NCI-H1105 treated with DMSO at 0.1 percent for 48 hours (cell line): ENCODE measurements at places on chromosomes 5 and 9.

- DNase-seq = no peak
Measured at GRCh38 chr5:141234109-141234667, 11.0 kb upstream of the PCDHB15 start.

- DNase-seq = no peak
Measured at GRCh38 chr5:172114875-172115422, 73.1 kb downstream of the STK10 start.

GRCh38 chr5:135564331-135564730, 14.5 kb downstream of the CXCL14 start:
- no peak for DNase-seq

- no peak for DNase-seq
Measured at GRCh38 chr5:135445306-135445985, 1.7 kb downstream of the DCANP1 start.

DNA sequence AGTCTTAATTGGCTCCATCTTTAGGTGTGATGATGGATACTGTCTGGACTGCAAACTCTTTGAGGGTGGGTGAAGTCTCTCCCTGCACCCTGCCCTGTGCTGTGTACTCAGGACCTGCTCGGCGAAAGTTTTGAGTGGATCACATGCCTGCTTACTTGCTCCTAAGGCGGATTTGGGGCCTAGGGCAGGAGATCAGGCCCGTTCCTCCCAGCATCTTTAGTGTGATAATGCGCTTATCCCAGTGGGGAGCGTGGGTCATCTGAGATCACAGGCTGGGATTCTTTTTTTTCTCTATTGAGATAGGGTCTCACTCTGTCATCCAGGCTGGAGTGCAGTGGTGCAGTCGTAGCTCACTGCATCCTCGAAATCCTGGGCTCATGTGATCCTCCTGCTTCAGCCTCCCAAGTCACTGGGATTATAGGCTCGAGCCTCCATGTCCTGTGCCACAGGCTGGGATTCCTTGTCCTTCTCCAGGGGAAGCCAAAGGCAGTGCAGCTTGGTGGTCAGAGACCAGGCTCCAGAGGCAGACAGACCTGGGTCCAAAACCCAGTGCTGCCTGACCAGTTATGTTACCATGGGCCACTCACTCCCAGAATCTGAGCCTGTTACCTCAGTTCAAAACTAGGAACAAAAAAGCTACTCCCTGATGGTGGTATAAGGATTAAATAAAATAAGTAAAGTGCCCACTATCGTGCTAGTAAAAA, 59.7 kb downstream of the ZNF618 start:
- DNase-seq = no peak

DNA sequence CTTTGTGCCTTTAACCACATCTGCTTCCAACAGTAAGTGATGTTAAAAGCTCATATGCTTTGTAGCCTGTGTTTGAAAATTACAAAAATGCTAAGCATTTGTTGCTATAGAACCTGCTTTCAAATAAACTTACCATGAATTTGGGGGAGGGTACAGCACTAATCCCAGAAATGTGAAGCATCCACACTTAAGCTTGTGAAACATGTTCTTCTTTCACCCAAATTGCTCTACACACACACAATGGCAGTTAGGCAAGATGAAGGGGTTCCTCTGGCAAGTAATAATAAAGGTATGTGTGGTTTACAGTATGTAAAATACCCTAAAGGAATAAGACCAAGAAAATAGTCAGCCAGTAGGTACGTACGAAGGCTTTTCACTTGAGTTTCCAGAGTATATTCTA, 165.6 kb downstream of the SMARCA2 start:
- DNase-seq = no peak

- no peak for DNase-seq
Measured at GRCh38 chr5:173158366-173158765, 14.0 kb downstream of the BNIP1 start.

DNA sequence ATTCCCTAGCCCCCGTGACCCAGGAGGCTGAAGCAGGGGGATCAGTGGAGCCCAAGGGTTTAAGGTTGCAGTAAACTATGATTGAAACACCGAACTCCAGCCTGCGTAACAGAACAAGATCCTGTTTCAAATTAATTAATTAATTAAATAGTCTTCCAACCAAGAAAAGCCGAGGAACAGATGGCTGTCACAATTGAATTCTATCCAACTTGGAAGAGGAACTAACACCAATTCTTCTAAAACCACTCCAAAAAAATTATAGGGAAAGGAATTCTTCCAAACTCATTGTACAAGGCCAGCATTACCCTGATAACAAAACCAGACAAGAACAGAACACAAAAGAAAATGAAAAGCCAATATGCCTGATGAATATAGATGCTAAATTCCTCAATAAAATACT, 43.4 kb upstream of the RGS7BP start:
- DNase-seq = no peak
